ENCODE measurements at places on chromosomes 12 and 14. TPM values are rescaled to one million over a fixed set of nuclear protein-coding genes. Genes with fewer than 3 reads are reported as not detected.

DNA sequence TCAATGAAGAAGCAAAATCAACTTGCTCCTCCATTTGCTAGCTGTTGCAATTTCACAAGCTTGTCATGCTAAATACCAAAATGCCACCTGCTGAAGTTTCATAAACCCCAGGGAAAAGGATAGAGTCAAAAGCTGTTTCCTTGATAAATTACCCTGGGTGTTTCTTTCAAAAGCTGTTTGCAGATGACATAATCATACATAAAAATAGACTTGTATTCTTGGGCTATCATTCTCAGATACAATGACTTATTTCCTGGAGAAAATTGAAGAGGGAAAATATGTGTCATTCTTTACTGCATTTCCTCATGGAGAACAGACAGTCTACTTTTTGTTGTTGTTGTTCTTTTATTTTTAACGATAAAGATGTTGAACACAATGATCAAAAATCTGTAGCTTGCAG lies 119.2 kb downstream of the GALC start:
- DNase-seq = peak; percentile 3

DNA sequence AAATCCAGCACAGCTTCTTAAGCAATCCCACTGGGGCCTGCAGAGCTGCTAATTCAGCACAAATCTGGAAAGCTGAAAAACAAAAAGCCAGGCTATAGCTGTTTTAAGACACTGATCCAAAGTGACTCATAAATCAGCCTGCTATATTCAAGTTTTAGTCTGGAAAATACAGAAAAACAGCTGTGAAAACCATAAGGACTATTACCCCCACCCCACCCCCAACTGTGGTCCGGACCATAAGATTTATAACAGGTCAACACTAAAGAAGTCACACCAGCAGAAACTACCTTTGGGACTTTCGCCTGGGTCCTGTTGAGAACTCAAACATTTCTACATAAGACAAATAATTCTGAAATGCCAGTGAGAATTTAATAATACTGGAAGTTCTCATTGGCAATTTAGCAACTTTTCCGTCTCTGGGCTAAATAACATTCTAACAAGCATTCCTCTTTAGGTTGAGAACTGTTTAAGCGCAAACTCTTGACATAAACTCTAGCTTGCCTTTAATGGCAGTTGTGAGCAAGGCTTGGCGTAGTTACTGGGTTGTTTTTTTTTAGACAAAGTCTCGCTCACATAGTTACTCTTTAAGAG lies 3.3 kb downstream of the LRIG3 start:
- peak; percentile 50 for DNase-seq

DNA sequence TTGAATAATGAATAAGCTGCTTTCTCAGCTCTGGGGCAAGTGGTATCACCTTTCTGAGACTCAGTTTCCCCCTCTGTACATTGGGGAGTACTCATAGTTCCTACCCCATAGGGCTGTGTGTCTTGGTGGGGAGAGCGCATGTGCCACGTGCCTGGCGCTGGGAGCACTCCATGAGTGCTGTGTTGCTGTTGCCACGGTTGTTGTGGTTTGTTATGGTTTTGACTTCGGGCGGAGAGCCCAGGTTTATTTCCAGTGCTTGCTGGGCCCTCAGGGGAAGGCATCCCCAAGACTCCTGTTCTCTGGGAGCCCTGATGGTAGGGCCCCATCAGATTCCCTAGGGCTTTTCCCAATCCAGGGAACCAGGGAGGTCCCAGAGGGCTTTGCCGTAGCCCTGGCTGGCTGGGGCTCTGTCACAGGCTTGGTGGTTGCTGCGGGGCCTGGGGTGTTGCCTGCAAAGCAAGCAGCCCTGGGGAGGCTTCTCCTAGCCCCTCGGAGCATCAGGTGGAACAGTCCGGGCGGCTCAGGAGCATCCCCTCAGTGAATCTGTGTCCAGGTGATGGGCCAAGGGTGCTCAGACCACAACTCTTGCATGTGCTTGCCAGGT lies 18.6 kb downstream of the SH2B3 start:
- DNase-seq = no peak

- DNase-seq = no peak
Observed at GRCh38 chr12:127761880-127762279, 505.1 kb upstream of the TMEM132C start.

- no peak for DNase-seq
Observed at GRCh38 chr14:101839236-101839635, 77.7 kb downstream of the PPP2R5C start.

- DNase-seq = no peak
Observed at GRCh38 chr12:105030820-105031807, 45.0 kb downstream of the NOPCHAP1 start.

- peak; percentile 59 for DNase-seq
Observed at GRCh38 chr12:78229591-78230101, 399.0 kb downstream of the NAV3 start.

GRCh38 chr14:80456209-80456608 lies 244.9 kb upstream of the DIO2 start:
- no peak for DNase-seq

DNA sequence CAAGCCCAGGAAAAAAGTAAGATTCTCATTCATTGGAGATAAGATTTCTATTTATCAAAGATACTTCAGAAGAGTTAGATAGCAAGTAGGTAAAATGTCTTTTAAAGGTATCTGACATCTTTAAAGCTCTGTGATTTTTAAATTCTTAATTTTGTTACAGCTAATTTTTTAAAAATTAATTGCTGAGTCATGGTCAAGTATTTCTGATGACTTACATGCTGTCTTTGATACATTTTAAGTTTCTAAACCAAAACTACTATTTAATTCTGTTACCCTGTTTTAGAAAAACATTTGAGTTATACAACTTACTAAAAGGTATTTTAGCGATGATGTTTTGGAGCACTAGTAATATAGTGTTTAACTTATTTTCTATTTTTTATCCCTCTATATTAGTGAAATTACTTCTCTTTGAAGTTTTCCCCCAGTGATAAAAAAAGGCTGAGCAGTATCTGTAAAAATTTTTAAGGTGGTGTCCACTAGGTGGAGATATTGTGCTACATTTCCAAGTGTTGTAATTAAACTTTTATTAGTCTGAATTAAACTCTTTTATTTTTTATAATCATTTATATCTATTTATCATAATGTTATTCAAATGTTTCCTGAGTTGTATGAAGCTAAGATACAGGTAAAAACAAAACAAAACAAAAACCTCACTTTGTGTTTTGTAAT lies 11.5 kb downstream of the ALG10 start:
- DNase-seq = peak; percentile 61

DNA sequence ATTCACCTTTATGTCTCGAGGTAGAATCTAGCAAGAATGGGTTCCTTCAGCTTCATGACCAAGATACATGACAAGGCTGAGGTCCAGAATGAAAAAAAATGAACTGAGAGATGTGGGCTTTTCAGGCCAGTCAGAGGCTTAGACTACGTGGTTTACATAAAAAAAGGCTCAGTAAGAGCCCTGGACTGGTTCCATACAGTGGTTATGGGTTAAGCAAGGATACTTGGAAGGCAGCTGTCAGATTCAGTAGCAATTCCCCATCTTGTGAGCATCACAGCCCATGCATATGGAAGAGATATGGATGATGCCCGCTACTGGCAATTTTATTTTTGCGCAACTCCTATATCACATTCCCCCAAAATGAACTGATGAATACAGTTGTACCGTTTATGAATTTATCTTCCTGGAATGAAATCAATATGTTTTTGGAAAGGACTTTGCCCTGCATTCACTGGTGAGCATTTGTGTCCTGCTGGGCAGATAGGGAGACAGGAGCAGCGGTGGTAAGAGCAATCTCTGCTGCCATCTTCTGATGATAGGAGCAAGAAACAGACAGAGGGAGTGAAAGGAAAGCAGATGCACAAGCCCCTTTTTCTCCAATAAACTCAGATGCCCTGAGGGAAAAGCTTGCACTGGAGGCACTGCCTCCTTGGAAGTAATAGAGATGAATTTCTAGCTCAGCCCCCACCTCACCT lies 280.4 kb downstream of the GALC start:
- no peak for DNase-seq

DNA sequence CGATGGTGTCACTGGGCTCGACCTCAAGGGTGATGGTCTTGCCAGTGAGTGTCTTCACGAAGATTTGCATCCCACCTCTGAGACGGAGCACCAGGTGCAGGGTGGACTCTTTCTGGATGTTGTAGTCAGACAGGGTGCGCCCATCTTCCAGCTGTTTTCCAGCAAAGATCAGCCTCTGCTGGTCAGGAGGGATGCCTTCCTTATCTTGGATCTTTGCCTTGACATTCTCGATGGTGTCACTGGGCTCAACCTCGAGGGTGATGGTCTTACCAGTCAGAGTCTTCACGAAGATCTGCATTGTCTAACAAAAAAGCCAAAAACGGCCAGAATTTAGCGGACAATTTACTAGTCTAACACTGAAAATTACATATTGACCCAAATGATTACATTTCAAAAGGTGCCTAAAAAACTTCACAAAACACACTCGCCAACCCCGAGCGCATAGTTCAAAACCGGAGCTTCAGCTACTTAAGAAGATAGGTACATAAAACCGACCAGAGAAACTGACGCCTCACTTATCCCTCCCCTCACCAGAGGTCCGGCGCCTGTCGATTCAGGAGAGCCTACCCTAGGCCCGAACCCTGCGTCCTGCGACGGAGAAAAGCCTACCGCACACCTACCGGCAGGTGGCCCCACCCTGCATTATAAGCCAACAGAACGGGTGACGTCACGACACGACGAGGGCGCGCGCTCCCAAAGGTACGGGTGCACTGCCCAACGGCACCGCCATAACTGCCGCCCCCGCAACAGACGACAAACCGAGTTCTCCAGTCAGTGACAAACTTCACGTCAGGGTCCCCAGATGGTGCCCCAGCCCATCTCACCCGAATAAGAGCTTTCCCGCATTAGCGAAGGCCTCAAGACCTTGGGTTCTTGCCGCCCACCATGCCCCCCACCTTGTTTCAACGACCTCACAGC lies 717 bp downstream of the UBC start:
- peak; percentile 90 for DNase-seq

DNA sequence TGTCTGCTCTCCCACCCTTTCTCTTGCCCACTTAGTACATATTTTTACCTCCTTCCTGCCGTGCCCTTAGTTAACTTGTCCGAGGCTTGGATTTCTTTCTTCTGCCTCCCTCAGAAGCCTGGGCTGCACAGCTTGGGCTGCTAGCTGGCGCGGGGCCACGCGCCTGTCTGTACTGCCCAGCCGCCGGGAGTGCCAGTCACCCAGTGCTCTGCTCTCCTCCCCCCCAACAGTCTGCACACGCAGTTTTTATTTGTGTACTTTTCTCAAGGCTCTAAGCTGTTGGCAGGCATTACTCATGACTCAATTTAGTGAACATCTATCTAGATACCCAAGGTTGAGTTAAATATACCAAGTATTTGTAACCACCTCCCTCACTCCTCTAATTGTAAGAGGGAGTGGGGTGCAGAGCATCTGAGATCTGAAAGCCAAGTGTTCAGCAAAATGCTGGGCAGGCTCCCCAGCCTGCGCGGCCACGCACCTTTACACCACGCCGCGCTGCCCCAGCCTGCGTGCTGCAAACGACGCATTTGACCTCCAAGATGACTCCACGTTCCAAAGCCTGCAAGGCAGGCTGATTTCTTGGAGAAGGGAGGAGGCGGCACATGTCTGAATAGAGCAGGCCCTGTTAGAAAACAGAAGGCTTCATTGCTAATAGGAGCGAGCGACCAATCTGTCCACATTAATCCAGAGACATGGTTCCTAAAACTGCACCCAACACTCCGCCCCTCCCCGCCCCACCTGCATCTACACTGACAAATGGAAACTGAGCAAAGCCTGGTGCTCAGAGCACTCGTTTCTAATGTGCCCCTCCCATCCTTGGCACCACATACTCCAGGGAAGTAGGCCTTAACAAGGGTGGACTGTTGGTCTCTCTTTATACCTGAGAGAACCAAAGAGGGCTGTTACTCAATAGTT lies 18.2 kb upstream of the CACNA2D4 start:
- peak; percentile 24 for DNase-seq

DNA sequence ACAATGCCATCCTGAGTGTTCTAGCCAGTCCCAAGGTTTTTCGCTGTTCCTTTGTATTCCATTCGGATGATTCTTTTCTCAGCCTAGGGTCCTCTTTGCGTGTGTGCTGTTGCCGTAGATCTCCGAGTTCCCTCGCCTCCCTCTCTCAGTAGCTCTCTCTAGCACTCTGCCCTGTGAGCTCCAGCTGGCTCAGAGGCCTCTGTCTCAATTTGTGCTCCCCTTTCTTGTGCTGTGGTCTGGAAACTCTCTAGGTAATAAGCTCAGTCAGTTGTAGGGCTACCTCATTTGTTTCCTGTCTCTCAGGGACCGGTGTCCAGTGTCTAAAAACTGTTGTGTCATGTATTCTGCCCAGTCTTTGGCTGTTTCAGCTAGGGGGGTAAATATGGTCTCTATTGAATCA lies 179.3 kb downstream of the PCNX1 start:
- no peak for DNase-seq

DNA sequence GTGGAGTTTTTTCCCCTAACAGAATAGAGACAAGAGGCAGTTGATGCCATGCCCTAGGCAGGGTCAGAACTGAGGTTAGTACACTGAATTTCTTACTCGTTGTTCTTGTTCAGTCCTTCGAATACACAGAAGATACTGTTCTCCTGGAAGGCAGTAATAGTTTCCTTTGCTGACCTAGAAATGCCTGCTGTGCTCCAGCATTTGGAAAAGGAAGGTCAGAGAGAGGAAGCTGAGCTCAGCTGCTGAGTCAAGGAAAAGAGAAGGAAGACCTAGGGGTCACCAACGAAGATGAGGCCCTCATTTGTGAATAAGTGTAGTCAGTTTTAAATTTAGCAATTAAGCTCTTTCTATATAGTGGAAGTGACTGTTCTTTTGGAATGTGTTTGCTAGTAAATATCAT lies 100.1 kb downstream of the CRADD start:
- DNase-seq = peak; percentile 86

DNA sequence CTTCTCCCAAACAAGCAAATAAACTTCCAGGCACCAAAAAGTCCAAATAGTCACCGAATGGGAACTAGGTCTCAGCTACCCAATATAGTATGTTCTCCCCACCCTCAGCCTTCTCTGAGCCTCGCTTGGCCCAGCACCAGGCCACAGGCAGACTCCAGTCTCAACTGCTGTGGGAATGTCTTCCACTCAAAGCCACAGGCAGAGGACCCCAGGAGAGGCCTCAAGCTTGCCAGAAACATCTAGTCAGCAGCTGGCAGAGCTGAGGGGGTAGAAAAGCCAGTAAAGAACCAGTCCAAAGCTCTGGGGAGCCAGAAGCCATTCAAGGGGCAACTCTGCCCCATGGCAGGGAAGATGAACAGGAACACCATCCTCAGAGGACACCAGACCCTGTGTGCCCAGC lies 41.8 kb downstream of the FMNL3 start:
- no peak for DNase-seq

GRCh38 chr12:100101000-100101399 lies 41.7 kb downstream of the BLTP3B start:
- DNase-seq = no peak

Gene INTS13
- total RNA-seq = 42.8 TPM

Gene DEGS2
- total RNA-seq = 2.0 TPM

Gene TAS2R8
- not detected for total RNA-seq

Gene MYO1H
- not detected for total RNA-seq

Gene VDR
- under 0.01 TPM for total RNA-seq

Gene GPD1
- not detected for total RNA-seq

Gene HHIPL1
- 1.7 TPM for total RNA-seq

Gene TRHDE
- total RNA-seq = 0.51 TPM

Measured in dermis blood vessel endothelial cell (primary cell).